ENCODE measurements at places on chromosomes 4 and X.
A peak's percentile ranks its signal among the peaks of the same experiment; 100 is the strongest.

- no peak for DNase-seq
Observed at GRCh38 chrX:41863343-41864203, 59.8 kb downstream of the CASK start.

- no peak for DNase-seq
Observed at GRCh38 chrX:118566359-118566758, 70.7 kb downstream of the DOCK11 start.

GRCh38 chrX:129908636-129909035, 2.7 kb downstream of the UTP14A start:
- no peak for DNase-seq

GRCh38 chr4:139603576-139604410, 47.8 kb upstream of the SETD7 start:
- DNase-seq: peak; percentile 12

GRCh38 chr4:2788532-2789103, 4.3 kb upstream of the SH3BP2 start:
- no peak for DNase-seq

GRCh38 chr4:80071604-80072227, 1.3 kb downstream of the ANTXR2 start:
- DNase-seq: no peak

DNA sequence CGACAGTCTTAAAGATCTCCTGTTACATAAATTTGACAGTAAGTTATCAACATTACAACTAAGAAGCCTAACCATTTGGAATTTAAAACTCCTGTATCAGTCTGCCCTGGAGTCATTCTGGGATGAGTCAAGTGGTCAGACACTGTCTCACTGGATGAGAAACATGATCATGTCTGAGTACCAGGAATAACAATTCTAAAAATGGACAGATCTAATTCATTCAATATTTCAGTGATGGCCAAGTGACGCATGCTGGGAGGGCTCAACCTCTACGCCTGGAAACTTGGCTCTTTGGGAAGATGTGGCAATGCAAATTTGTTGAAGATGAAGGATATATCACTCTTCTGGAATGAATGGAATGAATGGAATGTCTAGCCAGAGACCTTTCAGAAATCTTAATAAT, 1427.2 kb downstream of the STIM2 start:
- no peak for DNase-seq

DNA sequence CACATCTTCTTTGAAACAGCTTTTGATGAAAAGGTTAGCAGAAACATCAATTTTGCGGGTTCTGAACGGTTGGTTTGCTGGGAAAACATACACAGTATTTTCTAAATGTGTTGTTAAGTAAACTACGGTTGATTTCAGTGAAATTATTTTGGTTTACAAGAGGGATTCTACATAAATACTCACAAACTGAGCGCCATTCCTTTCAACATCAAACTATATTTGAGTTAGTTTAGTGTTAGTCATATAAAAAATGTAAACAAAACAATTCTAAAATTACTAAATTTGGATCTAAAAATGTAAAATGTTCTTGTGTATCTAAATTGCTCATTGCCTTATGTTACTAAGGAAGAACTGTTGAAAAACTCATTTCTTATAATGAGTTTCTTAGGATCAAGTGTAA, 425.6 kb downstream of the PCDH18 start:
- DNase-seq: no peak

DNA sequence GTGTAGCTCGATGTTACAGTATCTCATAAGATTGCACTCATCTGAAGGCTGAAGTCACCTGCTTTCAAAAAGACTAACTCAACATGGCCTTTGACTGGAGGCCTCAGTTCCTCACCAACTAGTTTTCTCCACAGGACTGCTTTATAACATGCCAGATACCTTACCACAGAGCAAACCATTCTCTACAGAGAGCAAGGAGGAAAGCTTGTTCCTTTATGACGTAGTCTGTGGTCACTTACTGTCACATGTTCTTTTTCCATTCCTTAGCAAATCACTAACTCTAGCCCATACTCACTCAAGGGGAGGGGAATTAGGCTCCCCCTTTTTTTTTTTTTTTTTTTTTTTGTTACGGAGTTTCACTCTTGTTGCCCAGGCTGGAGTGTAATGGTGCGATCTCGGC, 3.2 kb downstream of the THAP9 start:
- no peak for DNase-seq

DNA sequence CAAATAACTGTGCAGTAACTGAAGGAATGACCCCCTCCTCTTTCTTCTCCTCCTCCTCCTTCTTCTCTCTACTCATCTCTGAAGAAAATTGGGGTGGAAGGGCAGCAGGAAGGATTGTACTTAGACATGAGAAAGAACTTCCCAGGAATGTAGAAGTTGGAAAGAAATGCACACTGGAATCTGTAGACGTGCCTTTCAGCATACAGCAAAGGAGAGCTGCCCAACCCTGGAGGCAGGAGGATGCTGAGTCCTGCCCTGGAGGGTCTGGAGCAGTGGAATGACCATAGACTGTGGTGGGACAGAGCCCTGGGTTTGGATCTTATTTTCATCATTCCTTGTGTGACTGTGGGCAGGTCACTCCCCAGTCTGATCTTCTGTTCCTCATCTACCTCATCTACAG, 80.1 kb downstream of the PJA1 start:
- no peak for DNase-seq
